Central memory CD4-positive, alpha-beta T cell (primary cell): ENCODE measurements at places on chromosomes 1 and 21.

DNA sequence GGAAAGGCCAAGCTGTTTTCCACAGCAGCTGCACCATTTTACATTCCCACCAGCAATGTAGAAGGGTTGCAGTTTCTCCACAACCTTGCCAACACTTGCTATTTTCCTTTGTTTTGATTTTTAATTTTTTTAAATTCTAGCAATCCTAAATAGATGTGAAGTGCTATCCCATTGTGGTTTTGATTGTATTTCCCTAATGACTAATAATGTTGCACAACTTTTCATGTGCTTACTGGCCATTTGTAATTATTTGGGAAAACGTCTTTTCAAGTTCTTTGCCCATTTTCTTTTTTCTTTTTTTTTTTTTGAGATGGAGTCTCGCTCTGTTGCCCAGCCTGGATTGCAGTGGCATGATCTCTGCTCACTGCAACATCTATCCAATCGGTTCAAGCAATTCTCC lies 53.9 kb downstream of the VCAM1 start:
- no peak for DNase-seq

DNA sequence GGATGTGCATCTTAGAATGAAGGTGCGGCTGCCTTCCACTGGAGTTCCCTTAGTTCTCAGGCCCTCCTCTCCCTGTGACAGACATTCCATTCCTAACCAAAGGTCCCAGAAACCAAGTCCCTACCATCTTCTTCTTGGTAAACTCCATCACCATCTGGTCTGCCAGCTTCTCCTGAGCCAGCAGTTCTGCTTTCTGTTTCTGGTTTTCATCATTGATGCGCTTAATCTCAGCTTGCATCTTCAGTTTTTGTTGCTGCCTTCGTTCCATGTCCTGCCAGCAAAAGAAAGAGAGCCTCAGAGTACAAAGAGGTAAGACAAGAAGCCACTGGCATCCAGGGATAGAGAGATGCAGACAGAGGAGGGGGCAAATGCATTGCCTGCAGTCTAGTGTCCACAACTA lies 18.0 kb upstream of the VSIG8 start:
- DNase-seq: no peak

GRCh38 chr1:165612062-165612461 lies 19.0 kb upstream of the MGST3 start:
- DNase-seq: no peak

GRCh38 chr1:37514350-37515184 lies at the start of gene MEAF6:
MEAF6 (minus strand) TSS chr1:37514766; CDS start chr1:37514746, 20 bp downstream.
- DNase-seq: peak; percentile 81

GRCh38 chr1:143667730-143668129 lies 304.1 kb downstream of the FAM72C start:
- DNase-seq: no peak

DNA sequence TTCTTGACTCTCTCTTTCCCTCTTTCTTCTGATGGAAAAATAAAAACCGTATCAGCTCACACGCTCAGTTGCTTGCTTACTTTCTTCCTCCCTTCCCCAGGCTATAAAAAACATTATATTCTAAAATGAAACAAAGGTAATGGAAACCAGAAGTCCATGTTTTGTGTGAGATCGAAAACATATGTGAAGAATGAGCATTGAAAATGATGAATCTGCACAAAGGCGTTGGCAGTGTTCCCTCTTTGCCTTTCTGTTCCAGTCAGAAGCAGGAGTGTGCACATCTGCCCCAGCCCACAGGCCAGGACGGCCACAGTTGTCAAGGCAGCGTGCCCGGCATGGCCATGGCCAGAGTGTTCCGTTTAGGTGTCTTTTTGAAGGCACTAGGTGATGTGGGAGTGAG lies 185.3 kb upstream of the USP24 start:
- no peak for DNase-seq

- no peak for DNase-seq
These were observed 22.5 kb upstream of the FCRL5 start for GRCh38 chr1:157574836-157575235.

DNA sequence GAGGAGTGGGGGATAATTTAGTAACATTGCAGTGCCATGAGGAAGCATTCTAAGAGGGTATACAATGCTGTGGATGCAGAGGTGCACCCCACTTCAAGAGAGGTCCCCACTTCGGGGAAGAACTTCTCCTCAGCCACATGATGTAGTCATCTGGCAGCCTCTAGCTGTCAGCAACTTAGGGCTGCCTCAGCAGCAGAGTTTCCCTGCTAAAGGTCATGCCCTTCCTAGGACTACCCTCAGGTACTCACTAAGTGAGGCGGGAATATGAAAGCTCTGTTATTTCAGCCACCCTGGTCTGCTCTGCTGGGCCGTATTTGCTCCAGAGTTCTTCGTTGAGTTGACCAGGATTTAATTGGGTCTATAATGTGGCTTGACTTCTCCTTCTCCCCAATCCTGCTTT lies 41.9 kb upstream of the NGF start:
- no peak for DNase-seq

GRCh38 chr1:184854496-184855140 lies 100.0 kb upstream of the EDEM3 start:
- DNase-seq: no peak

GRCh38 chr1:20974951-20975350 lies 187.8 kb upstream of the HP1BP3 start:
- DNase-seq: no peak

GRCh38 chr1:203536980-203537455 lies 43.1 kb downstream of the OPTC start:
- no peak for DNase-seq

GRCh38 chr1:3469104-3469848 lies 14.8 kb downstream of the ARHGEF16 start:
- DNase-seq: no peak

DNA sequence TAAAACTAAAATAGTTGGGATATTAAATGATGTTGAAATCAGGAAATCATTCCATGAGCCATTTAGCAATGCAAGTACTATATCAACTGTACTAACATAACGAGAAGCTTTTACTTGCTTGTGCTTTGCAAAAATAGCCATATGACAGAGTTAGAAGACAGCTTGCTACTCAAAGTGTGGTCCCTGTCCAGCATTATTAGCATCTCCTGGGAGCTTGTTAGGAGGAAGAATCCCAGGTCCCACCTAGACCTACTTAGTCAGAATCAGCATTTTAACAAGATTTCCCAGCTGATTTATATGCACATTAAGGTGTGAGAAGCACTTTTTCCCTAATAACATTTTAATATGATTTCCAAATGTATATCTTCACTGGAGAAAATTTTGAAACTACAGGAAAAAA lies 4.7 kb downstream of the PRKACB start:
- no peak for DNase-seq

DNA sequence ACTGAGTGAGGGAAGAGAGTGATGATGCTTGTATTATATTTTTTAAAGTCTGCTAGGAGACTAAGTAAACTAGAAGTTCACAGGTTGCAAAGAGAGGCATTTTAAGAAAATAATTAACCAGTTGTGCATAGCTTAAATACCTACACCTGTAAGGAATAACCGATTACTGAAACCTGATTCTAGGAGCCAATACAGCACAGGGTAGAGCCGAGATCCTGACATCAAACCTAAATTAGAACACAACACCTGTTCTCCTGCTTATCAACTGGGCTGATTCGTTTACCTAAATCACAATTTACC lies 54.8 kb downstream of the EPRS1 start:
- no peak for DNase-seq

DNA sequence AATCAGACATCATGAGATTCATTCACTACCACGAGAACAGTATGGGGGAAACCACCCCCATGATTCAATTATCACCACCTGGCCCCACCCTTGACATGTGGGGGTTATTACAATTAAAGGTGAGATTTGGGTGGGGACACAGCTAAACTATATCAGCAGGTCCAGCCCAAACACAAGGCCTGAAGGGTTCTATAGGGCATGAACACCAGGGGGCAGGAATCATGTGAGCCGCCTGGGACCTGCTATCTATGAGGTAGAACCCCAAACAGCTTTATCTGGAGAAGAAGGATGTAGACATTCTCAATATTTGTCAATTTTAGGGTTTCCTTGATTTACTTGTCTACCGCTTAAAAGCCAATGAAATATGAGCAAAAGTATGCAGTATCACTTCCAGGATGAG lies 294.9 kb upstream of the DEPDC1 start:
- no peak for DNase-seq

DNA sequence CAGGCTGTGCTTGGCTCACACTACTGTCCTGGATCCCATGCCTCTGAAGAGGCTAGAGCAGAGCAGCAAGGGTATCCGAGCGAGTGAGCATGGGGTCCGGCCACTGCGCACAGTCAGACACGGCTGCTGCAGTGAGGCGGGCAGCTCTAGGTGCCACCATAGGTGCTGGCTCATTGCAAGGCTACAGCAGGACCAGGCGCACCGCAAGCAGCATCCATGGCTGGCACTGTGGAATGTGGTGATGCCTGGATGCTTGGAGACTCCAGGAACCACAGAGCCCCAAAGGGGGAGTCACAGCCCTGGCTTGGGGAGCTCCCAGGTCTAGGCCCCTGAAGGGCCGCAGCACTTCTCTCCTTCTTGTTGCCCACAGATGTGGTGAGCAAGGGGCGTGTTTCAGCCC lies 47.2 kb downstream of the ATP6V1G3 start:
- DNase-seq: no peak

- DNase-seq: no peak
These were observed 91.7 kb downstream of the C1orf94 start for GRCh38 chr1:34268311-34268954.

GRCh38 chr1:71490432-71490831 lies 409.6 kb upstream of the ZRANB2 start:
- DNase-seq: no peak

DNA sequence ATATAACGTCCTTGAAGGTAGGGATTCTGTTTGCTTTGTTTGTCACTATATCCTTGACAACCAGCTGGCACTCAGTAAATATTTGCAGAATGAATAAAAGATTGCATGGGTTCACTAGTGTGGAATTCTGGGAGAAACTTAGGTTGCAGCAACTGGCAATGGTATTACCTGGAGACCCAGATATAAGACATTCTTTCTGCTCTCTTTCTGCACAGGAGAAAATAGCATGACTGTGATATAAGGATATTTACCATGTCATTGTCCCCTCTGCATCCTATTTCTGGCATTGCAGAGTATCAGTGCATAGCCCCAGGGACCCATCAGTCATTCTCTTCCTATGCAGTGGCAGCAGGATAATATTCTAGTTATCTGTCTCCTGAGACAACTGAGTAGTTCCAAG lies 308.9 kb upstream of the LRRC7 start:
- DNase-seq: no peak

GRCh38 chr1:118247593-118247992 lies 62.6 kb upstream of the SPAG17 start:
- DNase-seq: no peak

DNA sequence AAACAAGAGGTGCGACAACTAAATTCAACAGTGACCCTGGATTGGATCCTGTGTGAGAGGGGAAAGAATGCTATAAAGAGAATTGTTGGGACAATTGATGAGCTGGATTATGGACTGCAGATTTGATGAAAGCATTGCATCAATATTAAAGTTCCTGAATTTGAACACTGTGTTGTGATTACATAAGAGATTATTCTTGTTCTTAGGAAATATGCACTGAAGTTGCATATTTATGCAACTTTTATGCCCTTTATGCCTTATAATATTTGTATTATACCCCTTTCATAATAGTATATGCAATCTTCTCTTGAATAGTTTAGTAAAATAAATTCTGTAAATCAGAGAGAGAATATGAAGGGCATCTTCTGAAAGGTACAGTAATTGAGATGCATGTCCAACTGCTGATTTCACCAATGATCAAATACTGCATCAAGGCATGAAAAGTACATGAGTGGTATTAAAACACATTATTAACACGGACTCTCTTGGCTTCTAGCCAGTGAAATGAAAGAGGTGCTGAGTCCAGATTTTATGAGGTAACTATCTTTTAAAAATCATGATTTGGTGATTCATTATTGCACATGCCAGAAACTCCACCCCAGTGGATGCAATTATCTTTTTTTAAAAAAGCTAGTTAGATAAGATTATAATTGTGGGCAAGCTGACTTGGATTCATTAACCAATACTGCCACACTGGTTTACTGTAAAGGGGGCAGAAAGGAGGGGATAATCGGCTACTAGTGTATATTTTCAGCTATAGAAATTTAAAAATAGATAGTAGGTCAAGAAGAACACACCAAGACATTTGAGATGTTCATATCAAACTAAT lies 19.9 kb upstream of the LPAR3 start:
- no peak for DNase-seq

DNA sequence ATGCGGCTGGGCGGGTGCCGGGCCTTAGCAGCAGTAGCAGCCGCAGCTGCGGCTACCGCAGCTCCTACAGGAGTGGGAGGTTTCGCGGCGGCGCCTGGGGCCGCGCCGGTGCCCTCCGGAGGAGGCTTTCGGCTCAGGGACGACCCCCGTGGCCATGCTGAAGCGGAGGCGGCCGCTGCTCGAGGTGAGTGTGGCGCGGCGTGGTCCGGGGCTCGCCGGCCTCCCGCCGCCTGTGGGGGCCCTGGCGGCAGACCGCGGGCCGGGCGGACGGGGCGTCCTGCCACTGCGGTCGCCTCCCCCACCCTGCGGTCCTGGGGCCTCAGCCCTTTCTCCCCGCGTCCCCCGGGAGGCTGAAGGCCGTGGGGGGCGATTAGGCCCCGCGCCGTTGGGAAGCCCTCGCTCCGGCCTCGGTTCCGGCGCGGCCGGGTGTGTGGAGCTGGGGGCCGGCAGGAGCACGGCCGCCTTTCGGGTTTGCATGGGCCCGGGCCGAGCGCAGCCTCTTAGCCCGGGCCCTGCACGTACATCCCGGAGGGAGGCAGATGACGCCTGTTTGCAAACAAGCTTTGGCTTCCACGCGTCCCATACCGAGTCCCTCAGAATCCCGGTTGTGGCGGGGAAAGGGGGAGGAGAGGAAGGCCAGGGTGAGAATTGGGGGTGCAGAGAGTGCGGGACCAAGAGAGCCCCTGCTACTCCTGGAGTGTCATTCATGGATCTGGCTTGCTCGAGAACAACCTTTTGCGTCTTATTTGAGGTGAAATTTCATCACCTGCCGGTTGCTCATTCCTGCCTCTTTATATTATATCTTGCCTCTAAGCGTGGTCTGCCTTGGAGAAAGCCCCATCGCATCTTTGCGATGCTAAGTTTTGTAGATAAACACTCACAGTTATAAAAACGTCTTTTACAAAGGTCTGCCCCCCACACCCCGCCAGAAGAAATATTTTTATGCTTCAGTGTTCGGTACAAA lies 613 bp downstream of the ZFYVE9 start:
- DNase-seq: peak; percentile 20

GRCh38 chr21:45228171-45228641 lies 59.5 kb downstream of the POFUT2 start:
- peak; percentile 69 for DNase-seq

DNA sequence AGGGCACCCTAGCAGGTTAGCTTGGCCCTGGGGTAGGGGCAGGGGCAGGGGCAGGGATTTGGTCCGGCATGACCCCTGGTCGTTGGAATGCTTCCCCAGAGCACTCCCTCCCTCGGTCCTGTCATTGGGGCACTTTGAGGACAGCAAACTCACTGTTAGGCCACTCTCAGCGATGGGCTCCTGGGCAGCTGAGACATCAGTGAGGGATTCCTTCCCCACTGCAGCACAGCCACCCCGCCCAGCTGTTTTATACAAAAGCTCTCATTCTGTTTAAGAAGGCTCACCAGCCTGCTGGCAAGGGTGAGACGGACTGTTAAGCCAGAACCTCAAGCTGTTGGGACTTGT lies 86.9 kb upstream of the F3 start:
- no peak for DNase-seq
